ENCODE measurements at places on chromosomes 5 and 9.

DNA sequence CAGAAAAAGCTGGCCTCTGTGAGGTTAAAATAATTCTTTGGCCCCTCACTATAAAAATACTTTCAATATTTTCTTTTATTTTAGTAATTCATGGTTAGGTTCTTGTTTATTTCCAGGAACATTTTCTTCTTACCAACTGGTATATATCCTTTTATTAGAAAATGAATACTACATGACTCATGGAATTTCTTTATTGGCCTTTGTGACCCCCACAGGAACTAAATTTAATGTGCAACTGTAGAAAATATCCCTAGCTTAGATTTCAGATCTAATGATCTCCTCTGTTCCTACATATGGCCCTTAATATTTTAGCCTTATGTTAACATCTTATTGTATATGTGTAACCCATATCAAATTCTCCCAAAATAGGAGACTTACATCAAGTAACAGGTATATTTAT is 429.9 kb downstream of the NR2F1-AS1 start:
- DNase-seq = no peak

DNA sequence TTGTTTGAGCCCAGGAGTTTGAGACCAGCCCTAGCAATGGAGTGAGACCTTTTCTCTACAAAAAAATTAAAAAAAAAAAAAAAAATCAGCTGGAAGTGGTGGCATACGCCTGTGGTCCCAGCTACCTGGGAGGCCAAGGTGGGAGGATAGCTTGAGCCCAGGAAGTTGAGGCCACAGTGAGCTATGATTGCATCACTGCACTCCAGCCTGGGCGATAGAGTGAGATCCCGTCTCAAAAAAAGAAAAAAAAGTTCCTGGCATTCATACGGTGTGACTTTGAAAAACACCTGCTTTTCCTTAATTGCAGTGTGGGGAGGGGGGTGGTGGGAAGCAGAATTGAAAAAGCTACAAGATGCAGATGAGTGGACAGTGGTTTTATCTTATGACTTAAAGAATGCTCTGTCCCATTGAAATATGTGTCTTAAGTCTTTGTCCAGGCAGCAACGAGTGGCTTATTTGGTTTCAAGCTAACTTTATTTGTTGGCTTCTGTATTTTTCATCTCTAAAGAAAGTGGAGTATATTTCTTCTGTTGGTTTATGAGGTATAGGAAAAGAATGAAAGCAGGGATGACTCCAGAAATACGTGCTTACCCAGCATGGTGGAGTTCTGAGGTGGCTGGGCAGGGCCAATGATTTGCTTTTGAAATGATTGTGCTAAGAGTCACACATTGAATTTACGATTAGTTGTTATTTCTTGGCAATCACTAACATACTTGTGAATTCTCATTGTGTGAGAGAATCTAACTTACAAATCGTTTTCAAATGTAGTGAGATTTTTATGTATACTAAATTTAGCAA is 27.8 kb downstream of the ROPN1L start:
- no peak for DNase-seq

DNA sequence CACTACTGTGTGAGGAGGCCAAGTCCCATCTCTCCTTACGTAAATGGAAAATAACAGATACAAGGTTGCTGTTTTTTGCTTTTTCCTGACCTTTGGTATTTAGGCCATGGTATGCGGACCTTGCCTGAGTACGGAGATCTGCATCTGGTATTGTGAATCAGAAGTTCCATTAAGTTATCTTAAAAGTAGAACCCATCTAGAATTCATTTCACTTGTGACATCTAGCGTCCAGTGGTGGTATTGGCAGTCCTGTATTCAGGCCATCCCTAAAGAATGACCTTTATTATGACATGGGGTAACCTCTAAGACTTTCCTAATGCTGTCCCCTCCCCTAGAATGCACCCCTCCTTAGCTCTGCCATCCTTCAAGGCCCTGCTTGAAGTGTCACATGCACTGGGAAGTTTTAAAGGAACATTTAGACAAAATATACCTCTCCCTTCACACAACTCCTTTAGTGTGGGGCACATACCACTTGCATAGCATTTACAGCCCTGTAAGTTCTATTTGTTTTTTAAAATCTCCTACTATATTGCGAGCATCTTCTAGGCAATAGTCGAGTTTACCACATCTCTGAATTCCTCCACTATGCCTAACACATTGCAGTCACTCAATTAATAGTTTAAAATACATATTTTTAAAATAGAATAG is 1.9 kb upstream of the SPDL1 start:
- DNase-seq = no peak

DNA sequence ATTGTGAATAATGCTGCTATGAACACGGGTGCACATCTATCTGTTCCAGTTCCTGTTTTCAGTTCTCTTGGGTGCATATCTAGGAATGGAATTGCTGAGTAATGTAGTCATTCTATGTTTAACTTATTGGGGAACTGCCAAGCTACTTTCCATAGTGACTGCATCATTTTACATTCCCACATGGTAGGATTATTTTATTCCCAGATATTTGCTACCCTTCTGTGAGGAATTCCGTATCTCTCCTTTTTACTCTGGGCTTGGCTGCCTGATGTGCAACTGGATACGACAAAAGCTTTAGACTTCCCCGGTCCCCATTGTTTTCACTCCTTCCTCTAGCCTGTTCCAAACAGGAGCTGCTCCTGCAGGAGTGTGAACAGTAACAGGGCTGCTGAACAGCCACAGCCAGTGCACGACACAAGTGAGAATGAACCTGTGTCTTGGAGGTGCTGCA is 7.2 kb downstream of the TAS2R1 start:
- no peak for DNase-seq

GRCh38 chr5:157187046-157187754 is 6.6 kb downstream of the ITK start:
- no peak for DNase-seq

DNA sequence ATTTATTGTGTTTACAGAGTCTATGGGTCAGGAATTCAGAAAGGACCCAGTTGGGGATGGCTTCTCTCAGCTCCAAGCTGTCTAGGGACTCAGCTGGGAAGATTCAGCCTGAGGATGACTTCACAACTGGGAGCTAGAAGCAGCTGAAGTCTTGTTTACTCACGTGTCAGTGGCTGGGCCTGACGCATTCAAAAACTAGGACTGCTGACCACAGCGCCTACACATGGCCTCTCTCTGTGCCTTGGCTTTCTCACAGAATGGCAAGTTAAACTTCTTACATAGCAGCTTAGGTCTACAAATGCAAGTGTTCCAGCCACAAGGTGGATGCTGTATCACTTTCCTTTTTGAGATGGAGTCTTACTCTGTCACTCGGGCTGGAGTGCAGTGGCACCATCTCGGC is 16.3 kb upstream of the PPP2CA start:
- no peak for DNase-seq

DNA sequence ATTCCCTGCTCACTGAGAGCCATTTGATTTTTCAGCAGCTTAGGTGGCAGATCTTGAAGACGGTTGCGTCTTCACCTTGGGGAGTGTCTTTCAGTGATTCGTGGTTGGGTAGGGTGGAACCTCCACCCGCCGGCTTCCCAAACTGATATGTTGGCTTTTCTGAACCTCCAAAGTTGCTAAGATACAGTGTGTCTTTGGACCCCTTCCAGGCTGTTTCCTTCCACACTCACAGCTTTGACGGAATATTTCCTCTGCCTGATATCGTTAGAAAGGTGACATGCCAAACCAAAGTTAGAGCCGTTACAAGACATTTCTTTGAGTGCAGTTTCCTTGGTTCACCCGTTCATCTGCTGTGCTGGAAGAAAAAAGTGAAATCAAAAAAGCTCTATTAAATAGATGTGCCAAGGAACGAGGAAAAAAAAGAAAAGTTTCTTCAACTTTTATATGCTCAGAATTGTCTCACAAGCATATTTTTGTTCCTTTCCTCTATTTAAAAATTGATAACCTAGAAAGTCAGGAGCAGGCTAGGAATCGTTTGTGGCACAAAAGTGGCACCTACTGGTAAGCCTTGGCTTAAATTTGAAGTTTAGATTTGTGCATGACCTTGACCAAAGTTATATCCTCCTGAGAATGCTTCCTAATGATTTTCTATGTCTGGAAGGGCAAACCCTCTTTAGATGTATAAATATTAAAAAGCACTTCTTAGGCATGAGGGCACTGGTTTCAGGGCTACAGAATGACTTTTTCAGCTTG is 270.7 kb upstream of the WWC1 start:
- DNase-seq = no peak

DNA sequence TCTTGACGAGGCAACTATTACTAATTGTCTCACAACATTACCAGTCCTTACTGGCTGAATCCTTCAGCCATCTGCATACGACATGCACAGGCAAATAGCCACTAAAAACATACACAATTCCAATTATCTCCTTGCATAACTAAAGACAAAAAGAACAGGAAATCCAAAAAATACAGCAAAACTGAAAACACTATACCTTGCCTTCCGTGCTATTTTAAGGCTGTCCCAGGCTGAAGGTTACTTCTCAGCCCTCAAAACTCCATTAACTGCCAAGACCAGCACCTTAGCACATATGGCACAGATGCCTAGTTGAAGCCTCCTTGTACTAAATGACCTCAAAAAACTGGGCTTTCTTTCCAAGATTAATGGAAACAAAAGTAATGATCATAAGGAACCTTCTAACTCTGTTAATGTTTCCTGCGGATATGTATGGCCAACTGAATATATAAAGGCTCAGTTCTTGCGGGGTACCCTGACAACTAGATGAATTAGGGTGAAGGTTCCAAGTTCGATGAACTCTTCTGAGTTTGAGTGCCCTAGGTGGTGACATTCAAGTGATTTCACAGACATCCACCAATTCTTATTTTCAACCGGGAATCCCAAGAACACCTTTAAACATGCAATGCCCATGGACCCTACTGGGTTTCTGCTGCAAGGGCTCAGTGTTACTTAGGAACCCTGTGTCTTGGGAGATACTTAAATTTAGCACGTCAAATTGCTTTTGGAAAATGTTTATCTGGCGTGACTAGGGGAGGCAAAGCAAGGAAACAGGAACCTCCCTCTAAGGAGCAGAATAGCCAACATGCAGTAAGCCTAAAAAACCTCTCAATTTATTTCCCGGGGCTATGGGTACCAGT is 455.3 kb downstream of the RAB3C start:
- DNase-seq = no peak

DNA sequence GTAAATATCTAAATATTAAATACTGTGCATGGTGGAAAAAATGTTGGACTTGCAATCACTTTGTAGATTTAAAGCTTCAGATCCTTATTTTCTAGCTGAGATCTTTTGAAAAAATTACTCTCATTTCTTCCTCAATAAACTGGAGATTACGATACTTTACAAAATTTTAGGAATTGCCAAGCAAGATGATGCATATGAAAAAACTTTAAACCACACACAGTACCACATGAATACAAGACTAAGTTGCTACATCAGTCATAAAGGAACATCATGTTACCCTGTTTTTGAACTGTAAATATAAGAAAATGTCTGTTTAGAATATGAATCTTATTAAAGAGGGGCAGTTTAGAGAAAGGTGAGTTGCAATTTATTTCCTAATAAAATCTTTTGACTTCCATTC is 703.6 kb upstream of the NUDT12 start:
- no peak for DNase-seq

- DNase-seq = no peak
These were observed 21.7 kb downstream of the GM2A start for GRCh38 chr5:151274666-151275065.

- DNase-seq = no peak
These were observed 37.9 kb downstream of the NRG2 start for GRCh38 chr5:140005145-140005591.

GRCh38 chr5:139282197-139282557 is 11.4 kb upstream of the MATR3 start:
- DNase-seq = no peak

GRCh38 chr5:87729781-87730180 is 317.1 kb upstream of the CCNH start:
- no peak for DNase-seq

- no peak for DNase-seq
These were observed 100.5 kb upstream of the CCDC152 start for GRCh38 chr5:42655982-42656650.

DNA sequence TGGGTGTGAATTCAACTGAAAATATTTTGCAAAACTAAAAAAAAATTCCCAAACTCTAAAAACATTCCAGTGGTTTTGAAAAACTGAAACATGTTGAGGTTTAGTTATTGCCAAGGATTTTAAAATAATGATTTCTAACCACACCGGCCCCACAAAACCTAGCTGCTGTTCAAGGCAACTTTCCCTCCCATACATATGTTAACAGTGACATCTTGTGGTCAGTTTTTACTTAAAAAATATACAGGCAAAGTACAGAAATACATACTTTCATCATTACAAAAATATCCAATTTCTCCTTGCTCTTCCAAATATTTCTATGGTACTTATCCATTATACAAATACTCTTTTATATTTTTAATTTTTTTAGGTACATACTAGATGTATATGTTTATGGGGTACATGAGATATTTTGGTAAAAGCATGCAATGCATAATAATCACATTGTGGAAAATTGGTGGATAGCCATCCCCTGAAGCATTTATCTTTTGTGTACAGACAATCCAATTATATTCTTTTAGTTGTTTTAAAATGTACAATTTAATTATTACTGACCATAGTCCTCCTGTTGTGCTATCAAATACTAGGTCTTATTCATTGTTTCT is 34.4 kb upstream of the MRPS30 start:
- no peak for DNase-seq

- DNase-seq = no peak
These were observed 233.3 kb downstream of the PCSK1 start for GRCh38 chr5:96199713-96200183.

DNA sequence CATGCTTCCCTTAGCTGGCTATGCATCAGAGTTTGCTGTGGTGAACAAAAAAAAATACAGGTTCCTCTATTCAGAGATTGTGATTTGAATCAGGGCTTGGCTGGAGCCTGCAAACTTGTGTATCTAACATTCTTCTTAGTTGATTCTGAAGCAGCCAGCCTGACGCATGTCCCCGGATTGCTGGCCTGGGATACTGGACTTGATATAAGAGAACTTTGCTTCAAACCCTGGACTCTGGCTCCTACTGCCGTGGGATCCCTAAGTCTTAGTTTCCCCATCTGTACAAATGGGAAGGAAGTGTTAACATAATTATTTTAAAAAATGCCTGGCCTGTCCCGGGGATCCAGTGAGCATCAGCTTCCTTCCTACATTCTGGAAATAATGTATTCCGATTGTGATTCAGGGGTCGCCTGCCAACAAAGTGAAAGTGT is 292.8 kb downstream of the ARHGEF28 start:
- DNase-seq = no peak

DNA sequence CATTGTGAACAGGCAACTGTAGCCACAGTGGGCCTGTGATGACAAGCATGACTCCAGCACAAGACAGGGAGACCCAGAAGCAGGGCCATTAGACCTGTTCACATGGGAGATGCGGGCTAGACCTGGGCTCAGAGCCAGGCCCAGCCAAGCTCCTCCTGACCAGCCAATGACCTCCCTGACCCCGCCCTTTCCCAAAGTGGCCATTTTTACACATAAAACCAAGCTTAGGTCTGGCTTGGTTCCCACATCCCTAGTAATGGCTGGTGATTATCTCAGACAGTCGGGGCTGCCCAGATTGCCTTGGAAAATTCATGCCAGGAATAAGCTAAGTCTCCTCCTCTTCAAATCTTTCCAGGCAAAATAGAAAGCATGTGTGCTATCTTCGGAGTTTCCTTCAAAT is 94.1 kb downstream of the FRMD3 start:
- no peak for DNase-seq

- no peak for DNase-seq
These were observed 179.7 kb upstream of the DAB2 start for GRCh38 chr5:39604491-39604890.
